Activated CD4-positive, alpha-beta T cell treated with anti-CD3 and anti-CD28 coated beads for 36 hours (primary cell): ENCODE measurements at places on chromosomes 1 and 21.

- DNase-seq = peak; percentile 73
Measured at GRCh38 chr1:6260961-6261614, at the start of gene GPR153. GPR153 (minus strand) TSS chr1:6261098; CDS start chr1:6254905, 6,193 bp downstream.

- no peak for DNase-seq
Measured at GRCh38 chr1:110098222-110099026, 13.8 kb upstream of the UBL4B start.

DNA sequence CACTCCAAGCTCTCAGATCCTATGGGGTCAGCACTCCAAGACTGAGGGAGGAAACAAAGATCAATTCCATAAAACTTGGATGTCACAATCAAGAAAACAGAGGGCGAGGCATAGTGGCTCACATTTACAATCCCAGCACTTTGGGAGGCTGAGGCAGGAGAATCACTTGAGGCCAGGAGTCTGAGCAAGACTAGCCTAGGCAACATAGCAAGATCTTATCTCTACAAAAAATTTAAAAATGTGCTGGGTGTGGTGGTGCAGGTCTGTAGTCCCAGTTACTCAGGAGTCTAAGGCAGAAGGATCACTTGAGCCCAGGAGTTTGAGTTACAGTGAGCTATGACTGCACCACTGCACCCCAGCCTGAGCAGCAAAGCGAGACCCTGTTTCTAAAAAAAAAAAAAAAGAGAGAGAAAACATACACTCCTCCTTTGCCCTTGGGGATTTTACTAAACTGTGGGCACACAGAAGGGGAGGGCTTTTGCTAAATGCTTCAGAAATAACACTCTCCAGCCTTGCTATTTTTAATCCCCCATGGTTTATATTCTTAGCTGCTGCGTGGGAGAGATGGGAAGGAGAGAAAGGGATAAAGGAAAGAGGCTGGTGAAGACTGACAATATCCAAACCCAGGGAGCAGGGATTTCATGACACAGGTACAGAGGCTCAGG, 18.1 kb downstream of the ARHGEF2 start:
- no peak for DNase-seq

- DNase-seq = no peak
Measured at GRCh38 chr1:201421041-201421440, 489 bp downstream of the TNNI1 start.

GRCh38 chr1:159442428-159442827, 2.9 kb downstream of the OR10J1 start:
- DNase-seq = no peak

DNA sequence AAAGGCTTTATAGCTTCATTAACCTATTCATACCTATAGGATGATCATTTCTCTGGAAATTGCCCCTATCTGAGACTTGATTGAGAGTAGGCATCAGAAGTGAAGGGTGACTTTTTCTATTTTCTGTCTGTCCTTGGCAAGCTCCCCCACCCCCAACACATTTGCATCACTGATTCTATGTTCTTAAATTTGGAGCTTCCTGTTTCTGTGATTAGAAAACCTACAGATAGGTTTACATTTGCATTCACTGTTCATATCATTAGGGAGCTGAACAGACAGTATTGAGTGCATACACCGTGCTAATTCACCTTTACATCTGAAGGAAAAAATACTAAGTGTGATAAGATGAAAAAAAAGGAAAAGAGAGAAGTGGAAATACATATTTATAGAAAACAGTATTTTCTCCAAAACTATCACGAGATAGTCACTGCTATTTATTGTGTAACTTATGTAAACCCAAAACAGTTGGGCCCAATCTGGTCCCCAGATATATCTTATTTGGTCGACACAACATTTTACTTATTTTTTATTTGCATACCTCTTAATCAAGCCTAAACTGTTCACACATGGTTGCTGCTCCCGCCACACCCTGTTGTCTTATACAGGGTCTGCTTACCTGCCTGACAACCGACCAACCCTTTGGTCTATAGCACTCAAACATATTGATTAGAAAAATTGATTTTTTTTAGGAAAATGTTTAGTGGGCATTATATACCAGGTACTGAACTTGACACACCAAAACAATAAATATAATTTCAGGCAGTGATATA, 218.8 kb downstream of the NTNG1 start:
- no peak for DNase-seq

DNA sequence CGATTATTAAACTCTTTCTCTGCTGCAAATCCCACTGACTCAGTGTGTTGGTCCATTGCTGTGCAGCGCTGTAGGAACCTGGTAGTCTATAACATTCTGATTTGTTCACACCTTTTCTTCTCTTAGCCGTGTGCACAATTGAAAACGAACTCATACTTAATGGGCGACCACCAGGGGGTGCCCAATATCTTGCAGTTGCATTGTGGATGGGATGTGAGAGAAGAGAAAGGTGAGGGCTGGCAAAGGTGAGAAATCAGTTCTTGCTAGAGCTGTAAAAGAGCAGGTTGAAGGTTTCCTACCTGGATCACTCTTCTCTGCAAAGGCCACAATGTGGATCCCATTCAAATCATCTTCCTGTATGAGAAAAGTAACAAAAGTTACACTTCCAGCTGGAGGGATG, 51.0 kb downstream of the CASQ2 start:
- DNase-seq = peak; percentile 62

GRCh38 chr1:21189906-21190500, 13.3 kb upstream of the EIF4G3 start:
- DNase-seq = no peak

GRCh38 chr21:46540087-46540710, 64.7 kb downstream of the S100B start:
- DNase-seq = no peak

DNA sequence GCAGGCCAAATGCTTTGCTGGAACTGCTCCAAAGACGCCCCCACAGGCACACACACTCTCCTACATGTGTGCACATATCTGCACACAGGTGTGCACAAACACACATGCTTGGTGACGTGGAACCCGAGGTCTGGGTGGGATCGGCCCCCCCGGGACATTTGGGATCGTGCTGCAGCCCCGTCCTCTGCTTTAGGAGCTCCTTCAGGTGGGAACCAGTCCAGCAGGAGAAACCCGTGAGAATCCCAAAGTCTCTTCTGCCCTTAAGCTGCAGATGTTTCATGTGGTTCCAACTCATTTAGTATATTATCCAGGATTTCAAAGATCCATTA, 38.6 kb downstream of the UBE2G2 start:
- DNase-seq = no peak

DNA sequence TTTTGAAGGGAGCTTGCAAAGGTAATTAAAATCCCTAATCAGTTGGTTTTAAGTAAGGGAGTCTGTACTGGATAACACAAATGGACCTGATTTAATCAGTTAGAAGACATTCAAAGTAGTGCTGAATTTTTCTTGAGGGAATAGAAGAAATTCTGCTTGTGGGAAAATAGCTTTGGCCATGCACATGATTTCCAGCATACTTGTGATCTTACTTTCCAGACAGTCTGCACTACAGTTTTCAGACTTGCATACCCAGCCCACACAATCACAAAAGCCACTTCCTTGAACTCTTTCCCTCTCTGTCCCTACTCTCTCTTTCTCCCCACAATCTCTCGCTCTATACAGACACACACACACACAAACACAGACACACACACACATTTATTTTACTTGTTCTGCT, 852.1 kb downstream of the PLA2G4A start:
- DNase-seq = no peak

- no peak for DNase-seq
Measured at GRCh38 chr21:38918607-38919346, 113.0 kb downstream of the ETS2 start.

DNA sequence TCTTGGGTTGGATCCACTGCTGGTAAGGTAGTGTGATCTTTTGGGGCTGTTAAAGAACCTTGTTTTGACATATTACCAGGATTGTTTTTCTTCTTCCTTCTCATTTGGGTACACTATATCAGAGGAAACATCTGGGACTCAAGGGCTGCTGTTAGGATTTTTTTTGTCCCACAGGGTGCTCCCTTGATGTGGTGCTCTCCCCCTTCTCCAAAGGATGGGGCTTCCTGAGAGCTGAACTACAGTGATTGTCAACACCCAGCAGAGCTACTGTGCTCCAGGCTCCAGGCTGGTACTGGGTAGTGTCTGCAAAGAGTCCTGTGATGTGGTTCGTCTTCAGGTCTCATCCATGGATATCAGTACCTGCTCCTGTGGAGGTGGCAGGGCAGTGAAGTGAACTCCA, 20.6 kb downstream of the IFI16 start:
- DNase-seq = no peak

DNA sequence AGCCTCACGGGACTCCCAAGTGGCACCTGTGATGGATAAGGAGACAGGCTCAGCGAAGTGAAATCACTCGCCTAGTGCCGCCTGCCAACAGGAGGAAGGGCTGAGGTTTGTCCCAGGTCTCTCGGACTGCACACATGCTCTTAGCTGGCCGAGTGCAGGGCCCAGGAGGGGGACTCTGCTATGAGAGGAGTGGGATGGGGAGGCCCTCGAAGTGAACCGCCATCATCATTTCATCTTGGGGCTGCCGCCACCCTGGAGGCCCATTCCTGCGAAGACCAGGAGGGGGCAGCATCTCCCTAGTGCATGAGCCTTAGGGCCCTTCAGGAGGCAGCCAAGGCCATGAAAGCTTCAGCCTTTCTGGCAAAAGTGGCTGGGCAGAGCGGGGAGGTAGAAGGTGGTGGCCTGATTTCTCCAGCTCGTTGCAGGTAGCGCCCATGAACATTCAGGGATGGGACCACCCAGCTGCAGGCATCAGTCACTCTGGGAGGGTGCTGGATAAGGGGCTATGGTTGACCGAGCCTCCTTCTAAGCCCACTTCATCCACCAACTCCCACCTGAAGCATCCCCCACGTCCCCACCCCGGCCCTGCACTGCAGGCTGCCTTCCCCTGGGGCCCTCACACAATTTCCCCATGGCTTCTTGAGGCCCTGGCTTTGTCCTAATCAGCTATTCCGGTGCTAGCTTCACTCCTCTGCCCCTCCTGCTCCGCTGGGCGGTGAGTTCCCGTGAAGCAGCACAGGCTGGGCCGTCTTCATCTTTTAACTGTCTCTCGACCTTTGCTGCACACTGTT, 17.2 kb upstream of the RASSF5 start:
- DNase-seq = peak; percentile 89

DNA sequence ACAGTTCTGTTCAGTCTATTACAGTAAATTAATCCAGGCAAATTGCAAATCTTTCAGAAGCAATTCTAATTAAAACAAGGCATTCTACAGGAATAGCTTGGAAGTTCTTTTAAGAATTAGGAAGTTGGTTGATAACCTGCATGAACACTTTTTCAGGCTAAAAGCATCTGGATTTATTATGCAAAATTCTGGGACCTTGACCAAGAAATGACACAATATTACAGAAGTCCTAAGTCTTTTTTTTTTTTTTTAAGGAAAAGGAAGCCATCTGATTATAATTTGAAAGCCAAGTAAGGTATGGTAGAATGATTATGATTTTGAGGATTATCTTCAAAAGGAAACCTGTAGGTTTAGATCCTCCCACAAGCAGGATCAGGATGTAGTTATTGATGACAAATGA, 74.7 kb upstream of the KCNK2 start:
- no peak for DNase-seq

- no peak for DNase-seq
Measured at GRCh38 chr1:180381184-180381580, 121.2 kb downstream of the ACBD6 start.

GRCh38 chr1:217449370-217449769, 181.5 kb downstream of the GPATCH2 start:
- DNase-seq = no peak

GRCh38 chr1:20266141-20266540, 24.5 kb upstream of the VWA5B1 start:
- DNase-seq = no peak

DNA sequence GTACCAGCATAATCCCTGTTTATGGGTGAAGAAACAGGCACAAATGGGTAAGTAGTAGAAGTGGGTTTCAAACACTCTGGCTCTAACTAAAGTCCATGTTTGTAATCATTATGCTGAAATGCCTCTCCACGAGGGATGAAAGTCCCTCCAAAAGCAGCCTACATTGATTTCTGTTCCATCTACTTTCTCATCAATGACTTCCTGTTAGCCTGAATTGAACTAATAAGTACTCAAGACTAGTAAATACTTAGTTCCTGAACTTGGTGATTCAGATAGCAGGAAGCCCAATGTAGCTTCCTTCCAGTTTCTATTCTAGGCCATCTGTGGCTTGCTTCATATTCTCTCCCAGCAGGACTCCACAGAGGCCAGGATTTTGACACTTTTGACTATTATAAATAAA, 11.3 kb upstream of the BACH1 start:
- no peak for DNase-seq

DNA sequence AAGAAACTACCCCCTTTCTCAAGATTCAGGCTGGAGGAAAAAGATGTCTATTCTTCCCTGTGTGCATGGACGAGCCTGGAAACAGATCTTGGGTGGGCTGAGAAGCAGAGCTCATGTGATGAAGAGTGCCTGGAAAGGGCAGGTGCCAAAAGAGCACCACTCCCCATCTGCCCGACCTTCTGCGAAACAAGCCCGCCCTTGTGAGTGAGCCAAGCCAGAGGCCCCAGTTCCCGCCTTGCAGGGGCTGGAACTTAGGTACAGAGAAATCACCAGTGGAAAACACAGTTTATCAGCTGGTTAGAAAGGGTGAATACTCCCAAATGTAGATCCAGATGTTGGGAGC, 26.7 kb upstream of the A3GALT2 start:
- DNase-seq = no peak

- no peak for DNase-seq
Measured at GRCh38 chr1:98019747-98020146, 98.9 kb upstream of the DPYD start.

GRCh38 chr1:64469116-64469976, 583 bp upstream of the CACHD1 start:
- DNase-seq = peak; percentile 15

DNA sequence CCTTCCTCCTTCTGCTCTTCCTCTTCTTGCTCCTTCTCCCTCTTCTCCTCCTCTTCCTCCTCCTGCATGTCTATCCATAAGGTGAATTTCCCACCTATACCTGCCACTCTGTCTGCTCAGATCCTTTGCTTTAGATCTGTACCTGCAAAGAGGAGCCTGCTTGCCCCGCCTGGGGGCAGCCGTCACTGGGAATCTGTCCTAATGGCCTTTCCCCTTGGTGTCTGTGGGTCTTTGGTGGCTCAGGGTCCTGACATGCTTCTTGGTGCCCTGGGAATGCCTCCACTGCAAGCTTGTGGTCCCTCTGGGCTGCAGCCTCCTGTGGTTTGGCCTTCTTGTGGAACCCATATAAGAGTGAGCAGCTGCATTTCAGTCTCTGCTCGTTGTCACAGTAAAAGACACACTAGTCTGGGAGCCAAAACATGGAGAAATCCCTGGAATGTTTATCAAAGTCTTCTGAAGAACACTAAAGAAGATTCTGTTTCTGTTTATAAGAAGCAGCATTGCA, 79.5 kb upstream of the CSF3R start:
- DNase-seq = no peak
